WTC11 (cell line): ENCODE measurements at places on chromosomes 7 and 10.
A peak's percentile ranks its signal among the peaks of the same experiment; 100 is the strongest.

DNA sequence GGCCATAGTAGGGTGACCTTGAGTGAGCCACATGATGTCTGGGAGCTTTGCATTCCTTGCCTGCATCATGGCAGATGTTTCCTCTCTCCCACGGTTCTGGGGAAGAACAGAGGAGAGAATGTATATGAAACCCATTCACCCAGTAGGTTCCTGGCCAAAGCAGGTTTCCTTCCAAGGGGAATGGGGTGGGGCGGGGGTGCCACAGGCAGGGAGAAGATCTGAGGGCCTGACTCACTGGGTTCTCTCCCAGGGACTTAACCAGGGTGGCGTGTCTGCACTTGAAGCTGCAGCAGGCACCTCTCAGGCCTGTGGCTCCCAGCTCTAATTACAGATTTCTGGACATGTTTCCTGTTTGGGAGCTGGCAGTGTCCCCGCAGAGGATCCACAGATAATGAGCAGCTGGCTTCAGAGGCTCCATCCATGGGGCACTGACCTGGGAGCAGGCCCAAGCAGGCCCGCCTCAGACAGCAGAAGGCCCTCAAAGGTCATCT lies 50.2 kb upstream of the ZMIZ1 start:
- DNase-seq = no peak

GRCh38 chr10:47452495-47453140 lies 31.3 kb downstream of the ANXA8 start:
- DNase-seq = no peak

DNA sequence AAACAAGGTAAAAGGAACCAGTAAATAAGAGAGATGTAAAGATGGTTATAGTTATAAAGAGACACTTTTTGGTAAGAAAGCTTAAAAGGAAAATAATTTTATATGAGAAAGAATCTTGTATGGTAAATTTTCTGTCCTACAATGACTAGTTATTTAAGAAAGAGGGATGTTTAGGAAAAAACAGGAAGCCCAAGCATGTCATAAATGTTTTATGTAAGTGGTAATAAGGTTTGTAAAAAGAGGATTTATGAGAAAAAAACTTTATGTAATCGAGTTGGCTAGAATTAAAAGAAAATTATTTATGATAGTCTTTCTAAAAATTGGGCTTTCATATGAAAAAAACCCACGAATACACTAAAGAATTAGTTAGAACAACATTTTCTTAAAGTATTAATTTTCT lies 34.2 kb upstream of the CREB3L2 start:
- DNase-seq = no peak

- DNase-seq = no peak
These were observed 75.8 kb downstream of the CDCA7L start for GRCh38 chr7:21869785-21870402.

- DNase-seq = peak; percentile 83
These were observed 248.9 kb downstream of the COBL start for GRCh38 chr7:51067757-51068156.

- no peak for DNase-seq
These were observed 23.8 kb downstream of the DLD start for GRCh38 chr7:107914831-107915230.

DNA sequence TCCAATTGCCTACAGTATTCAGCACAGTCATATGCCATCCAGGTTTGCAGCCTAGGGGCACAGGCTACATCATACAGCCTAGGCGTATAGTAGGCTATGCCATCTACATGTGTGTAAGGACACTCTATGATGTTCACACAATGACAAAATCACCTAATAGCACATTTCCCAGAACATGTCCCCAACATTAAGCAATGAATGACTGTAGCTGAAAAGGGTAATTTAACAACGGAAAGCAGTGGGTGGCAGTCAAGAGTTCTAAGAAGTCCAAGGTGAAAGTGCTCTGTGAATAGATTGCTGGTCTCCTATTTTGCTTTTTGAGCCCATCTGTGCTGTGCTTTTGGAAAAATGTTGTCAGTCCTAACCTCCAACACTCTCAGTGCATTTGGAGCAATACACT lies 162.6 kb downstream of the KLF6 start:
- no peak for DNase-seq

DNA sequence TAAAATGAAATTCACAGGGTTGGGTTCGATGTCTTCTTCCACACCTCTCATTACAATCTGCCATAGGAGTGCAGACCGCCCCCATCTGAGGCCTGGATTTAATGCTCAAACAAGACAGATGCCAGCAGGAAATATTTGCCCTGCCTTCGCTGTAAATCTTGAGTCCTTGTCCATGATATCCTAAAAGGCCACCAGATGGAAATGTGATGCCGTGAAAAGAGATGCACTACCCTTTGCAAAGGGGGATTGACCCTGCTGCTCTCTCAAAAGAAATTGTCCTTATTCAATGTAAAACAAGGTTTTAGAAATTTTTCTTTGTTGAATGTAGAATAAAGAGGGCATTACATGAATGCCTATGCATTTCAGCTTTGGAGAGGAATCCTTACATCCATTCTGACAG lies 37.5 kb downstream of the AGAP4 start:
- peak; percentile 15 for DNase-seq

- no peak for DNase-seq
These were observed 39.5 kb downstream of the KLF6 start for GRCh38 chr10:3745521-3745920.

DNA sequence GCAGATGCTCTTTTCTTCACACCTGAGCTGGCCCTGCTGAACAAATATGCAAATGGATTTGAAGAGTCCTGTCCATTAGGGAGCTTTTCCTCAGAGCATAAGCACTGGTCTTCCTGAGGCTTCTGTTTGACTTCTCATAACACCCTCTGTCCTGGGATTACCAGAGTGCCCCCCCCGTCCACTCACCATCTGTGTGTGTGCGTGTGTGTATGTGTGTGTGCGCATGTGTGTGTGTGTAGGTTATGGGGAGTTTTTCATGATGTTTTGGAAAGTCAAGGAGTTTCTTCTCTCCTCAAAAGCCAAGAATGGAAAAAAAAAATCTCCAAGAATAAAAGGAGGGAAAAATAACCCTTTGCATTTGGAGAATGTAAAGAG lies 57.7 kb upstream of the COMTD1 start:
- no peak for DNase-seq

DNA sequence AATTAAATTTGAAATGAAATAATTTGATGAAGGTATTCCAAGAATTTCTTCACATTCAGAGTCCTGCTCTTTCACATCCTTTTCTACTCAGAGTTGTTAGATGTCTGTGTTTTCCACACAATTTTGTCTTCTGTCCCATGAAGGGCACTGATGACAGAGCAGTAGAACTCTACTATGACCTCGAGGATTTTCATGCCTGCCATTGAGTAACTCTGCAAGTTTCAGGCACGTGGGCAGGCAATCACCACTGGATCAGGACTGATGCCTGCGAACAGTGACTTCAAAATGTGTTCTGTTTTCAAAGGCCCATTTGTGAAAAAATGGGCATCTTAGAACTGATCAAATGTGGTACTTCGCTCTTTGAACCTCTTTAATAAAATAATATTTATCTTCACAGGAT lies 91.1 kb downstream of the CDK6 start:
- DNase-seq = no peak

DNA sequence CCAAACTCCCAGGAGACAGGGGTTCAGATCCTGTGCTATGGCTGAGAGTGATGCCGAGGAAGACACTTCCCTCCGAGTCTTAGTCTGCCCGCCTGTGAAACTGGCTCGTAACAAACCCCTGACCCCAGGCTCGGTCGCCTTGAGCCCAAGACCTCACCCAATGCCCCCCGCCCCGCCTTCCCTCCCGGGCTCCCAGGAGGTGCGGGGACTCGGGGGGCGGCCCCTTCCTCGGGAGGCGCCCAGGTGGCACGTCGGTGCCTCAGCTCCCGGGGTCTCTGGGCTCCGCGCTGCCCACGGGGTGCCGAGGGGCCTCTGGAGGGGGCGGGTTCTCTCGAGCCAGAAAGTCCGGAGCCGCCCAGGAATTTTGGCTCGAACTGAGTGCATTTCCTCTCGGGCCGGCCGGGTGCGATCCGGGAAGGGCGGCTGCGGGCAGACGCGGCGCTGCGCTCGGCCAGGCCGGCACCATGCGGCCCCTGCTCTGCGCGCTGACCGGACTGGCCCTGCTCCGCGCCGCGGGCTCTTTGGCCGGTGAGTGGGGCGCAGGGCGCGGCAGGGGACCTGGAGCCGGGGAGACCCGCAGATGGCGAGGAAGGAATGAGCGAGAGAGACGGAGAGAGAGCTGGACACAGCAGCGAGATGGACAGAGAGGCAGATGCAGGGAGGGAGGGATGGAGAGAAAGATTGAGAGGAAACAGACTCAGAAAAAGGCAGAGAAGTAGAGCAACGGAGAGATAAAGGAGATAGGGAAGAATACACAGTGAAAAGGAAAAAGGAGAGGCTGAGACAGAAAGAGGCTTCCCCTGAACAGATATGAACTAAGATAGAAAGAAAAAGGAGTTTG lies at the start of gene PLAC9:
Gene PLAC9, plus strand, starts transcription at position 432 of the 841 bp plus-strand sequence. Its CDS starts 33 bp downstream, at position 465.
- peak; percentile 63 for DNase-seq

DNA sequence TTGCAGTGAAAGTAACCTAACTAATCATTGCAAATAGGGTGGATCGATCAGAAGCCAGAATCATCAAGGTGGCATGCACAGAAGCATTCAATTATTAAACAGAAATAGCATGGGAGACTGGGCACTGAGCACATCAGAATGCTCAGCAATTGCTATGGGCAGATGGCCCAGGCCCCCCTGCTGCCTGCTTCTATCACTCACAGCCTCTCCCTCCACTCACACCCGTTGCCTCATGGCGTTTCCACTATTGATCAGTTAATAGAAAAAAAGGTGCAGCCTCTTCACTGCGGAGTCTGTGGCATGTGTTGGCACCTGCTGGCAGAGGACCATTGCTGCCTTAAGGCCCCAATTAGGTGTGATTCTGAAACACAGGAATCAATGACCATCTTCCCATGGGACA lies 11.2 kb upstream of the HTR5A start:
- no peak for DNase-seq

- DNase-seq = no peak
These were observed 67.2 kb downstream of the CREB5 start for GRCh38 chr7:28479507-28479947.

- DNase-seq = no peak
These were observed 20.0 kb downstream of the LAMB1 start for GRCh38 chr7:107982918-107983389.

DNA sequence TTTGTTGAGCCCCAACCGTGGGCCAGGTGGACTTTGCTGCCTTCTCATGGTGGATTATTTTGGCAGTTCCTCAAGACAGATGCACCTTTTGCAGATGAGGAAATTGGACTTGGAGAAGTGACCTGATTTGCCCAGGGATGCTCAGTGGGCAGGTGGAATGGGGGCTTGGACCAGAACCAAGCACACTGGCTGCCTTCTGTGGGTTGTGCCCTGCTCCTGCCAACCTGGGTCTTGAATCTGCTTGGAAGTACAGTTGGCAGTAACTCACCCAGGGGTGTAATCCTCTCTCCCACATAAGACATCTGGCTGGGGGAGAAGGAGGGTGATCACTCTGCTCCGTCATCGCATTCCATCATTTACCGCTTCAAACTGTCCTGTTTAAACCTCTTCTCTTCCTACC lies 110.5 kb upstream of the GPR26 start:
- DNase-seq = no peak

DNA sequence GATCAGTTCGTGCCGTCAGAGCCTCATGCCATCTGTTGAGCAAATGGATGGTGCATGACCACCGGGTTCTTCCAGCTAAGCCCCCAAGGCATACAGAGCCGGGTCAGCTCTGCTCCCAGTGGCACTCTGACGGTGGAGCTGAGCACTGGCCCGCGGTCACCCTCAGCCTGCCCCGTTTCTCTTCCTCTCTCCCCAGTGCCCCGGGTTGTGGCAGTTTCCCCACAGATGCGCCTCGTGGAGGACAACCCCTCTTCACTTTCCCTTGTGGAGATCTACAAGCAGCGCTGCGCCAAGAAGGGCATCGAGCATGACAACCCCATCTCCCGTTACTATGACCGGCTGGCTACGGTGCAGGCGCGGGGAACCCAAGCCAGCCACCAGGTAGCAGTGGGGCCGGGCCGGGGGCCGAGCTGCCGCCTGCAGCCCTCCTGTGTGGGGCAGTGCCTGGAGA lies 129.9 kb downstream of the TRRAP start:
- DNase-seq = no peak

GRCh38 chr7:144415858-144416257 lies 12.4 kb upstream of the NOBOX start:
- no peak for DNase-seq

- DNase-seq = no peak
These were observed 26.5 kb downstream of the SNX8 start for GRCh38 chr7:2287745-2288144.

DNA sequence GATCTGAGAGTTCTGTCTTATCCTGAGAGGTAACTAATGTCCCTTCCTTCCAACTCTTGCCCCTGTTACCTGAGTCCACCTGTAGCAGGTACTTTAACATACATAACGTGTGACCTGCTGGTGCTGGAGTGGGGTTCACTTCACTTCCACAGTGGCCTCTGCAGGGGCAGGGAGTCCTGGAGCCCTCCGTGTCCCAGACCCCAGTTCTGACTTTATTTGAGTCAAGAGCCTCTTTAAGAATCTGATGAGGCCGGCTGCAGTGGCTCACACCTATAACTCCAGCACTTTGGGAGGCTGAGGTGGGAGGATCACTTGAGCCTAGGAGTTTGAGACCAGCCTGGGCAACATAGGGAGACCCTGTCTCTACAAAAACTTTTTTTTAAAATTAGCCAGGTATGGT lies 117.0 kb upstream of the RET start:
- peak; percentile 2 for DNase-seq

- no peak for DNase-seq
These were observed 103.4 kb downstream of the SDK1 start for GRCh38 chr7:3404501-3404900.

- no peak for DNase-seq
These were observed 28.6 kb upstream of the TMEM178B start for GRCh38 chr7:141045126-141045841.
